ENCODE measurements at places on chromosomes 1 and 21.

GRCh38 chr1:116889380-116889779 is 20.3 kb upstream of the PTGFRN start:
- no peak for DNase-seq

GRCh38 chr1:200379940-200380588 is 29.8 kb downstream of the ZNF281 start:
- no peak for DNase-seq

- DNase-seq: no peak
Observed at GRCh38 chr1:28803662-28804061, 8.3 kb upstream of the OPRD1 start.

DNA sequence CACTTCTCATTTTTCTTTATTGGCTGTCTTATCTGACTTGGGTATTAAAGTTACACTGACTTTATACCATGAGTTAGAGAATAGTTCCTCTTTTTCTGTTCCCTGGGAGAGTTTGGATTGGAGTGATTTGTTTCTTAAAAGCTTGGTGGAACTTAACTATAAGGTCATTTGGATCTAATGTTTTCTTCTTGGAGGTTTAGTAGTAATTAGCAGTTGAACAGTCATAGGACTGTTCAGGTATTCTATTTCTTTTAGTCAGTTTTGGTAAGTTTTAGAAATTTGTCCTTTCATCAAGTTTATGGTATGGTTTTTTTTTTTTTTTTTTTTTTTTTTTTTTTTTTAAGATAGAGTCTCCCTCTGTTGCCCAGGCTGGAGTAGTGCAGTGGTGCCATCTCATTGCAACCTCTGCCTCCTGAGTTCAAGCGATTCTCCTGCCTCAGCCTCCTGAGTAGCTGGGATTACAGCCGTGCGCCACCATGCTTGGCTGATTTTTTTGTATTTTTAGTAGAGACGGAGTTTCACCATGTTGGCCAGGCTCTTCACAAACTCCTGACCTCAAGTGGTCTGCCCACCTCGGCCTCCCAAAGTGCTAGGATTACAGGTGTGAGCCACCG is 6.3 kb downstream of the TTC3 start:
- DNase-seq: no peak

GRCh38 chr1:36136535-36136934 is 11.5 kb upstream of the COL8A2 start:
- no peak for DNase-seq

DNA sequence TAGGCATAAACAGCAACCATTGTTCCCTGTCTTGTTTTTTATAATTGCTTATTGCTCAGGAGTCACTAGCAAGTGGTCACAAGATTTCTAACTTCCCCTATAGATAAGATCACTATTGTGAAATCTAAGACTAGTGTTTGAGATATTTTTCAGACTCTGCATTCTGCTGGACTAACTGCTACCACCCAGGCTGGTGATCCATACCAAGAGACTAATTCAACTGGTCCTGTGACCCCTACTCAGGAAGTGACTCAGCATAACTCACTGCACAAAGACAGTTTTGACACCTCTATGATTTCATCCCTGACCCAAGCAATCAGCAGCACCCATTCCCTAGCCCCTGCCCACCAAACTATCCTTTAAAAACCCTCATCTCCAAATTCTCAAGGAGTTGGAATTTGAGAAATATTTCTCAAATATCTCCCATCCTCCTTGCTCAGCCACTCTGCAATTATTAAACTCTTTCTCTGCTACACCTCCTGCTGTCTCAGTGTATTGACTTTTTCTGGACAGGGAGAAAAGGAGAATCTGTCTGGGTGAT is 52.7 kb downstream of the TRIM33 start:
- no peak for DNase-seq

GRCh38 chr1:214707306-214708087 is 104.5 kb downstream of the CENPF start:
- no peak for DNase-seq

DNA sequence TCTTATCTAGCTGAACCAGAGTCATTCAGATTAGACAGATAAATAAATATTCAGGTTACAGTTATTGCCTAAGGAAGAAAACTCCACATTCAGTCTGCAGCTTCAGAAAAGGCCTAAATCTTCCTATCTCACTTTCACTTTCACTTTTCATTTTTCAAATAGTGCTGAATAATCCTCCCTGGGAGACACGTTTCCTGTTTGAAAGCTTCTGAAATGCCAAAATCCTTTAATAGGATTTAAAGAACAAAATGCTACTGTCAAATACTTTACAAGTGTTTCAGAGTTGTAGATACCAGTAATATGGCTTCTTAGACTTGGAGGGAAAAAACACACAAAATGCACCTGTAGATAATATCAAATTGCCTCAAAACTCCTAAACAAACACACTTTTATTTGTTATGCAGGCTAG is 3.9 kb downstream of the PSMB2 start:
- DNase-seq: no peak

GRCh38 chr1:248618878-248619277 is 16.0 kb downstream of the OR2T11 start:
- peak; percentile 16 for DNase-seq

DNA sequence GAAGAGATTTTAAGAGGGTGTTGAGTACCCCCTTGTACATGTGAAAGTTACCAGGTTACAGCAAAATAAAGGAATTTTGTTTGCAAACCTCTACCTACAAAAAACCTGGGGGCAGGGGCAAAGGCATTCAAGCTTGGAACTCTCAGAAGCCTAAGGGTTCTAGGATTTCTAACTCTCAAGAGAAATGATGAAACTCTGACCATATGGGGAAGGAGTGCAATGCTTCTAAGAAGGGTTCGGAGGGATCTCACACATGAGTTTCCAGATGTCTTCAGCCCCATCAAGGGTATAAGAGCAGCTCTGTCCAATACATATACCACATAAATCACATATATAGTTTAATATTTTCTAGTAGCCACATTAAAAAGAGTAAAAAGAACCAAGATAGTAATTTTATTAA is 7.3 kb upstream of the FCGR2A start:
- no peak for DNase-seq

DNA sequence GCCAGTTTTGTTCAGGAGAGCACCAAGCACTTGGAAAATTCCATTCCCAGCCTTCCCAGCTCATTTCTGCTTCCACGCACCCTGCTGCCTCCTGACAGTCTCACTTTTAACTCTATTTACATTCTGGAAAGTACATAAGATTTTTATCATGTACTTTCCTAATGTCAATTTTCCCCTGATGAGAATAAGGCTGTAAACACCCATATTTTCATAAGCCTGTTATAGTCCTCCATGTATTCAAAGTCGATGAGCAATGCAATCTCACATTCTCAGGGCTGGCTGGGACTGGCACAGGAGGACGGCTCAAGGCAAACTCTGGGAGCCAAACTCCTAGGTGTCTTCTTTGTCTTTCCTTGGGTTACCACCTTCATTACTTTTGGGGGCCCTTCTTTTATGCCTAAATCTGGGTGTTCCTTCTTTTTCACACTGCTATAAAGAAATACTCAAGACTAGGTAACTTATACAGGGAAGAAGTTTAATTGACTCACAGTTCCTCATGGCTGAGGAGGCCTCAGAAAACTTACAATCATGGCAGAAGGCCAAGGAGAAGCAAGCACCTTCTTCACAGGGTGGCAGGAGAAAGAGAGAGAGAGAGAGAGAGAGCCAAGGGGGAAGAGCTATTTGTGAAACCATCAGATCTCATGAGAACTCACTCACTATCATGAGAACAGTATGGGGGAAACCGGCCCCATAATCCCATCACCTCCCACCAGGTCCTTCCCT is 94.6 kb downstream of the IGSF21 start:
- DNase-seq: no peak

DNA sequence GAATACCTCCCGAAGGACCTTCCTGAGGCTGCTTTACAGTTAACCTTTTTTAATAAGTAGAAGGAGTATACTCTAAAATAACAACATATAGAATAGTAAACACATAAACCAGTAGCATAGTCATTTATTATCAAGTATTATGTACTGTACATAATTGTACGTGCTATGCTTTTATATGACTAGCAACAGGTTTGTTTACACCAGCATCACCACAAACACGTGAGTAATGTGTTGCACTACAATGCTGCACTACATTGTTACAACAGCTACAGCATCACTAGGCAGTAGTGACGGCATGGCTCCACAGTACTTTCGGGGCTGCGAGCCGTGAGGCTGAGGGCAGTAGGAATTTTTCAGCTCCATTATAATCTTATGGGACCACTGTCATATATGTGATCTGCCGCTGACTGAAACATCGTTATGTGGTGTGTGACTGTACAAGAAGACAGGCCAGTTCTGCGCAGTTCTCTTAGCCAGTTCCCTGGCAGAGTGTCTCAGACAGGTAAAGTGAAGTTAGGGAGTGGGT is 82.8 kb upstream of the LRRC8D start:
- no peak for DNase-seq

- no peak for DNase-seq
Observed at GRCh38 chr1:5831600-5832335, 160.5 kb downstream of the NPHP4 start.

GRCh38 chr1:206002871-206003801 is at the start of gene RAB7B:
RAB7B (minus strand) TSS chr1:206003395; CDS start chr1:205994135, 9,260 bp downstream.
- DNase-seq: no peak

DNA sequence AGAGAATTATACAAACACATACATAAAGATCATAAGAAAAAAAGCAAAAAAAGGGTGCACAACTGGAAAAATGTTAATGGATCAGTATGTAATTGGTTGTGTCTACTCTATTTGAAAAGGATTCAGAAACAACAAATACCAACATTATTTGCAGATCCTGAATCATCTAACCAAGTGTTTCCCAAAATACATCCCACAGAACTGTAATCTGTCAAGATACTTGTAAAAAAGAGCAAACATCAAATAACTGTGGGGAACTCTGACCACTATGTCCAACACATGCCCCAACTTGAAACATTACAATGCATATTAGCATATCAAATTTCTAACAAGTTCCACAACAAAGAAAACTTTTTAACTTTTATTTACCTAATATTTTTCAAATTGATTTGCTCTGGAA is 22.6 kb downstream of the ANKRD13C start:
- DNase-seq: no peak

- DNase-seq: no peak
Observed at GRCh38 chr1:156517748-156518147, 17.2 kb upstream of the MEF2D start.

GRCh38 chr1:25873120-25873519 is 2.4 kb downstream of the PAQR7 start:
- no peak for DNase-seq

- DNase-seq: no peak
Observed at GRCh38 chr1:59078070-59078800, 218.7 kb upstream of the FGGY start.

DNA sequence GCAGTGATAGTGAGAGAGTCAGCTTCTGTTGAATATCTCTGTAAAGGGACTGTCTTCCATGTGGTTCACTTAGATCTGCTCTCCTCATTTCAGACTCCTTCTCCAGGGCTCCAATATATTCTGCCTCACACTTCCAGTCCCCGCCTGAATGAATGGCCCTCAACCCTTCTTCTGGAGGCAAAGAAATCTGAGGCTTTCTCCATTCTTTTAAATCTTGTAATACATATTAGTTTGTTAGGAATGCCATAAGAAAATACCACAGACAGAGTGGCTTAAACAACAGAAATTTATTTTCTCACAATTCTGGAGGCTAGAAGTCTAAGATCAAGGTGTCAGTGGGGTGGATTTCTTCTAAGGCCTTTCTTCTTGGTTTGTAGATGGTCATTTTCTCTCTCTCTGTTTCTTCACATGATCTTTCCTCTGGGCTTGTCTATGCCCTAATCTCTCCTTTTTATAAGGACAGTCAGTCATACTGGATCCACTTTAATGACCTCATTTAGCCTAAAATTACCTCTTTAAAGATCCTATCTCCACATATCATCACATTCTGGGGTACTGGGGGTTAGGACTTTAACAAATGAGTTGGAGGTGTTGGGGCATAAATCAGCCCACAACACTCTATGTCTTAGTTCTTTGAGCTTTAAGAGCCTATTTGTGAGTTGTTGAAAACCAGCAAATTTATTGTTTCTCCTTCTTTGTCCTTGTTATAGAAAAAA is 128.5 kb upstream of the KCNK2 start:
- DNase-seq: no peak

DNA sequence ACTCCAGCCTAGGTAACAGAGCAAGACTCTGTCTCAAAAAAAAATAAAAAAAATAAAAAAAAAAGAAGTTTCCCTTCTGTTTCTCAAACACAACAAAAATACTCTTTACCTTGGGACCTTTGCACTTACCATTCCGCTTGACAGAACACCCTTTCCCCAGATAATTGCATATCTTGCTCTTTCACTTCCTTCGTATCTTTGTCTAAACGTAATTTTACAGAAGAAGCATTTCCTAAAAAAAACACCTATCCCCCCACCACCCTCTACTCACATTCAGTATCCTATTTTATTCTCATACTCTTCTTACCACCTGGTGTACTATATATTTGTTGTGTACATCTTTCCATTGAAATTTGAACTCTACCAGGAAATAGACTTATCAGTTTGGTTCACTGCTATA is 32.7 kb downstream of the ASH1L start:
- DNase-seq: no peak

DNA sequence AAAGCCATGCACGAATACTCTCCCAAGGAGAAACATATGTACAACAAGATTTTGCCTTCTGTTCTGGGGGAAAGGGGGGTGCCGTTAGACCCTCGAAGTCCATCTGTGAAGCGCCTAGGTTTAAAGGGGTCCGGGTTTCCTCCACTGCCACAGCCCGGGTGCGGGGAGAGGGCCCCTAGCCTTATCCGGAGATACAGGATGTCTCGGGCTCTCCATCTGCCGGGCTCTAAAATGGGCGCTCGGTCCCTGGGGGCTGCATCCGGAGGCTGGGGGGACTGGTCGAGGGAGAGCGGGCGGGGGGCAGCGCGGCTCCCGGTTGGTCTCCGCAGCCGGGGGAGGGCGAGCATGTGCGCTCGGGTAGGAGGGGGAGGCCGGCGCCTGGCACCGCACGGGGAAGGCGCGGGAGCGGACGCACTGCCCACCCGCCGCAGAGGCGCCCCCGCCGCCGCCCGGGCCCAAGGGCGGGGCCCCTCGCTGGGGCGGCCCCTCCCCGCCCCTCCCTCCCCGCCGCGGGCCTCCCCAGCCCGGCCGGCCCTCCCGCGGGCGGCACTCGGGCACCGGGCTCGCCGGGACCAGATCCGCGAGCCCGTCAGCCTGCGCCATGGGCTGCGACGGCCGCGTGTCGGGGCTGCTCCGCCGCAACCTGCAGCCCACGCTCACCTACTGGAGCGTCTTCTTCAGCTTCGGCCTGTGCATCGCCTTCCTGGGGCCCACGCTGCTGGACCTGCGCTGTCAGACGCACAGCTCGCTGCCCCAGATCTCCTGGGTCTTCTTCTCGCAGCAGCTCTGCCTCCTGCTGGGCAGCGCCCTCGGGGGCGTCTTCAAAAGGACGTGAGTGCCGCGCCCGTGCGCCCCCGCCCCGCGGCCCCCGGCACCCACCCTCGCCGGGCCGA is 63.1 kb downstream of the ELK4 start:
- no peak for DNase-seq
